GM06990 (cell line): ENCODE measurements at places on chromosomes 12 and 14.
A peak's percentile ranks its signal among the peaks of the same experiment; 100 is the strongest.

DNA sequence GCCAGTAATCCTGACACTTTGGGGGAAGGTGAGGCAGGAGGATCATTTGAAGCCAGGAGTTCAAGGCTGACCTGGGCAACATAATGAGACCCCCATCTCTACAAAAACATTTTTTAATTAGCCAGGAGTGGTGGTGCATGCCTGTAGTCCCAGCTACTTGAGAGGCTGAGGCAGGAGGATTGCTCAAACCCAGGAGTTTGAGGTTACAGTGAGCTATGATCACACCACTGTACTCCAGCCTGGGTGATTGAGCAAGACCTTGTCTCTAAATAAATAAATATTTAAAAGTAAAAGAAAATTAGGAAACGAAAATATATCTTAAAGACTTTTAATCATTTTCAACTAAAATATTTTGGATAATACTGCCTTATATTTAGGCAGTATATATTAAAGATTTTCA lies 25.9 kb downstream of the CKB start:
- no peak for DNase-seq

DNA sequence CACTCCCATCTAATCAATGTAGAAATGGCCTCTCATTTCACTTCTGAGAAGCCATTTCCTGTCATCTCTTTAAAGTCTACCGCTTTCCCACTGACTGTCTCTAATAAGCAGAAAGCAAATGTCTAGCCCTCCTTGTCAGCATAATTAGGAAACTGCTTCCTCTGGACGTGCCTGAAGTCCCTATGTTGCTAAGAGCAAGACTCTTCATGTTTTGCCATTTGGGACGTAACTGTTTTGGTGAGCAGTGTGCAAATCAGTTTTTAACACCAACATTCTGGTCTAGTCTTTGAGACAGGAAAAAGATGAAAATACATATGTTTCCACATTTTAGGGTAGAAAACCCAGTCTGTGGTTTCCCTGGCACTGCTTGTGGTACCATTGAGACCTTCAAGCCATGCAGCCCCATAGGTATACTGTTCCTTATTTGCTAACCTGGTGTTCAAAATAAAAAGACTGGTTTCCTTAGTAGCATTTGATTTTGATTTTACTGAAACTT lies 22.2 kb downstream of the IFNG start:
- no peak for DNase-seq

GRCh38 chr12:5516371-5517241 lies 84.7 kb downstream of the NTF3 start:
- no peak for DNase-seq

- DNase-seq: peak; percentile 10
Observed at GRCh38 chr12:4526923-4527546, 11.7 kb upstream of the RAD51AP1 start.

DNA sequence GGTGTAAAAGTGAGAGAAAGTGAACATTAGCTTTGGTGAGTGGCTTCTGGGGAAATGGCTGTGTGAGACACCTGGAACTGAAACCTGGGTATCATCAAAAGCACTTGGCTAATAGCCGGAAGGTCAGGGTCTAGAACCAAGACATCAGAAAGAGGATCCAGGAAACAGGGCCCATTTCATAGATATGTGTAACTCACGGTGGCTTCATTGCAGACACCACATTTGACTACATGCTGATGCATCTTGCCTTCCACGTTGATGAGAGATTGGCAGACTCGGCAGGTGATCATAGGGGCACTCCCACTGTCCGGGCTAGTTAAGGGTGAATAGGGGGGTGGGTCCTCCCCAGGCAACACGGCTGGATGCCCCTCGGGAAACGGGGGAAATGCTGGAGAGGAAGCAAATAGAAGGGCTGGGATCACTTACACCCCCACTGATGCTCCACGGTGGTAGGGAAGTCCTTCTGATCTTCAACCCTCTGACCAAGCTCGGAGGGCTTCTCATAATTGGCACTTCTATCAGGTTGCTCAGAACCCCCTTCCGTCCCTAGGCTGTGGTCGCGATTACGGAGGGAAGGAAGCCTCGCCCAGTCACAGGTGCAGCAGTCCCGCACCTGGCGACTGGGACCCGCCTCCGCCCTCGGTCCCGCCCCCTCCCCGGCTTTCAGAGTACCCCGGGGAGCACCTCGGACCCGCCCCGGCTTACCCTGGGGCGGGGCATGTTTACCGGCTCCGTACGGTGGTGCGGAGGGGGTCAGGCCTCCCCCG lies 593 bp downstream of the PIP4P1 start:
- peak; percentile 73 for DNase-seq

DNA sequence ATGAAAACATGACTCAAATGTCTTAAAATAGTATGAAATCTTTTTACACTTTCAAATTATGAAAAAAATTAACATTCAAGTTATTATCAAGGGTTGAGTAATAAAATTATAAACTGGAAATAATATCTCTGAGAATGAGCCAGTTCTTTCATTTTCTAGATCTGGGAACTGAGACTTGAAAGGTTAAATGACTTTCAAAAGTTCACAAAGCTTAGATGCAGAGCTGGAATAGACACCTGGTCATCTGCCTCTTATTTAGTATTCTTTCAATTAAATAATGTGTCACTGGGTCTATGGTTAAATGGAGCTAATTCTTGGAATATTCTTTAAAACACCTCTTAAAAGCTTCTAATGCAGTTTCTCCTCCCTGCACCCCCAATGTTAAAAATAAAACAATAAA lies 86.6 kb downstream of the CDK17 start:
- DNase-seq: no peak

DNA sequence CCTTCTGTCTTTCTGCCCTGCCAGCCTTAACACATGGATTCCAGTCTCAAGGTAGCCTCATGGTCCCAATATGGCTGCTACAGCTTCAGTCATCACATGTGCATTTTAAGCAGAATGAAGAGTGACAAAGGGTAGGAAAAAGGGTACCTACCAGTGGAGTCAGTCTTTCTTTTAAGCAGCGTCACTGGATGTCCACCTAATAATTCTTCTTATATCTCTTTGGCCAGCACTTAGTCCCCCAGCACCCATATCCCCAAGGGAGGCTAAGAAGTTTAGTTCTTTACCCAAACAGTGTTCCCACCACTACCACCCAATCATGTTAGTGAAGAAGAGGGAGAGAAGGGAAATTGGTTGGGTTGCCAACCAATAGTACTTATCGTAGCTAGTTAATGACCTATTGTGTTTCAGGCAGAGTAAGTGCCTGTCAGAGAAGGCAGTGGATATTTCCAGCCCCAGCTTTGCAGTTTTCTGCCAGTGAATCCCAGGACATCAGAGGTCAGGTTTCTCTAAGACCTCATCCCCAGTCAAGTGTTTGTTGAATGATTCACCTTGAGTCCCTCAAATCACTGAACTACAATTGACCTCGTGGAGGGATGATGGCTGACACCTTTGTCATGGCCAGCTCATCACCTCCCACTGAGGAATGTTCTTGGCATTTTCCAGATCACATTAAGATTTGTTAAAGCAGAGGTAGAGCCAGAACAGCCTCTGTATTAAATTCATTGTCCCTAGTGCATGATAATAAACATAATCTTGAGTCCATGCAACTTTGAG lies 250.9 kb upstream of the CRY1 start:
- no peak for DNase-seq

DNA sequence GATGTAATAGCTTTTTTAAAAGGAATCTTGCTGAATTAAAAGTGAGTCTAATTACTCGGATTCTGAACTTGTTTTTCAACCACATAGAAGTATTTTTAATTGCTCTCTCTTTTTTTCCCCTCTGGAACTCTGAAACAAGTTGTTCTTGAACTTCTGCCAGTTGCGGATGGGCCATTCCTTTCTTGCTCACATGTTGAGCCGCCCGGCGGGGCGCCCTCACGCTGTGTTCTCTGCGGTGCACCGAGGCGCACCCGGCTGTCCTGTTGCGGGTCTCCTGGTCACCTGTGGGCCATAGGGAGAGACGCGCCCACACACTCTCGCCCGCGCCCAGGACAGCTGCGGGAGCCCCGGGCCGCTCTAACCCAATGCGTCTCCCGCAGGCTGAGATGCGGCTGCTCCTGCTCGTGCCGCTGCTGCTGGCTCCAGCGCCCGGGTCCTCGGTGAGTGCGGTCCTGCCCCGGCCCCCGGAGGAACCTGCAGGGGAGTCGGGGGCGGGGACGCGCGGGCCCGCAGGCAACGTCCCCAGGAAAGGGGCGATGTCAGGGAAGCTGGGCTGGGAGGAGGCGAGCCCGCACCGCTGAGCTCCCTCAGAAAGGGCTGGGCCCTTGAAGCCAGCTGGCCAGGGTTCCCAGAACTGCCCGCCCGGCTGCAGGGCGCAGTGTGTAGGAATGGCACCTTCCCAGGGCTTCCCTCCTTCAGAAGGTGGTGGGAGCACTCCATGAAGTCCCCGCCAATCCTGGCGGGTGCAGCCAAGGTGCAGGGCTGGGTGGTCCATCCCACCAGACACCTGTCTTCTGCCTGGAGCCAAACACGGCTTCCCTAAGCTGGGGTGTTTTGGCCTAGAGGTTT lies 2.3 kb downstream of the PAPLN start:
- no peak for DNase-seq

DNA sequence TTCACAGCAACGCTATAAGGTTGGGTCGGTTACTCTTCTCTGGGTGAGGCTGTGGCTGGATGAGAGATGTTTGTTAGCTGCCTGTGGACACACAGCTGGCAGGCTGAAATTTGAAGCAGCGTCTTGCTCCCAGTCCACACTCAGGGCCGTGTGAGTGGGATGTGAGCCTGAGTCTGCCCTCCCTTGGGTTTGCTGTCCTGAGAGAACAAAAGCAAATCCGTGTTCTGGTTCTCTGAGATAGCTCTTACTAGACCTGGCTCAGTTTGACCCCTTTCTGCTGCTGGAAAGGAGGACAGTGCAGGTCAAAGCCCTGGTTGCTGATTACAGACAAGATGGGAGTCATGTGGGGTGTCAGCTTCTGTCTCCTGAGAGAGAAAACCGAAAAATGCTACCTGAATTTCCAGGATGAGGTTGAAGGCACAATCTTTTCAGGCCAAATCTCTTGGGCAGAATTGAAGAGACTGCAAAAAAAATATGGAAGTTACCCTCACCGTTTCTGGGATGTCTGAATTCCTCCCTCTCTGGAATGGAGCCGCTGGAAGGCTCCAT lies 270.8 kb downstream of the ZFP36L1 start:
- no peak for DNase-seq

DNA sequence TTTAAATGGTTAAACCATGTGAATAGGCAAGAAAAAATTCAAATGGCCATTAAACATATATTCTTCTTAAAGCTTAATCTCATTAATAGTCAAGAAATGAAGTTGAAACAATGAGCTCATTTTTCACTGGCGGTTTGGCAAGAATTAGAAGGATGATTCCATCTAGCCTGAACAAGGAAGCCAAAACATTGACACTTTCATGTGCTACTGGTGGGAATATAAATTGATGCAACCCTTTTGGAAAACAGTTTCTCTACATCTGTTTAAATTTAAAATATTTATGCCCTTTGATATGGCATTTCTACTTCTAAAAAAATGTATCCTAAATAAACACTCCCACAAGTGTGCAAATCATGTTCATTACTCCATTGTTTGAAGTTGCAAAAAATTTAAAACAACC lies 174.7 kb upstream of the HIF1A start:
- no peak for DNase-seq

GRCh38 chr14:84575681-84576080 lies 954.3 kb upstream of the FLRT2 start:
- no peak for DNase-seq
